Stimulated activated CD8-positive, alpha-beta memory T cell treated with anti-CD3 and anti-CD28 coated beads, Interleukin-15, amount 100 ng/mL, for 48 hours (primary cell): ENCODE measurements at places on chromosomes 1 and 21.
A peak's percentile ranks its signal among the peaks of the same experiment; 100 is the strongest.

- DNase-seq = no peak
Observed at GRCh38 chr1:241408170-241408569, 51.2 kb upstream of the RGS7 start.

GRCh38 chr1:36855699-36856494, 178.4 kb downstream of the GRIK3 start:
- DNase-seq = no peak

DNA sequence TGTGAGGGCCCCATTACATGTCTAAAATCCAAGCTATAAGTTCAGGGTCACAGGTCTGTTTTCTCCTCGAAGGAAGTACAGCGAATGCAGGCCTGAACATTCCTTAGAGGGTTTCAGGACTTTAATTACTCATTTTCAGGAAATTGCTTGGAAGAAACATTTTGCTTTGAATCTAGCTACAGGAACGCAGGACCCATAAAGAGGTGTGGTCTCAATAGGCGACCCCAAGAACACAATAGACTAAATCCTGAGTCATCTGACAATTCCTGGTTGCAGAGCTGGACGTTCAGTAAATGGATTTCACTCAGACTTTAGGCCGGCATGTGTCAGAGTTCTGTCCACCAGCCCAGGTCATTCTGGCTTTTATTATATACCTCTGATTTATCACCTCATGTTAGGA, 1.0 kb upstream of the ERG start:
- no peak for DNase-seq

GRCh38 chr1:39988618-39989343, 33.8 kb downstream of the MFSD2A start:
- DNase-seq = no peak

- DNase-seq = no peak
Observed at GRCh38 chr1:99652881-99653281, 7.0 kb downstream of the PALMD start.

DNA sequence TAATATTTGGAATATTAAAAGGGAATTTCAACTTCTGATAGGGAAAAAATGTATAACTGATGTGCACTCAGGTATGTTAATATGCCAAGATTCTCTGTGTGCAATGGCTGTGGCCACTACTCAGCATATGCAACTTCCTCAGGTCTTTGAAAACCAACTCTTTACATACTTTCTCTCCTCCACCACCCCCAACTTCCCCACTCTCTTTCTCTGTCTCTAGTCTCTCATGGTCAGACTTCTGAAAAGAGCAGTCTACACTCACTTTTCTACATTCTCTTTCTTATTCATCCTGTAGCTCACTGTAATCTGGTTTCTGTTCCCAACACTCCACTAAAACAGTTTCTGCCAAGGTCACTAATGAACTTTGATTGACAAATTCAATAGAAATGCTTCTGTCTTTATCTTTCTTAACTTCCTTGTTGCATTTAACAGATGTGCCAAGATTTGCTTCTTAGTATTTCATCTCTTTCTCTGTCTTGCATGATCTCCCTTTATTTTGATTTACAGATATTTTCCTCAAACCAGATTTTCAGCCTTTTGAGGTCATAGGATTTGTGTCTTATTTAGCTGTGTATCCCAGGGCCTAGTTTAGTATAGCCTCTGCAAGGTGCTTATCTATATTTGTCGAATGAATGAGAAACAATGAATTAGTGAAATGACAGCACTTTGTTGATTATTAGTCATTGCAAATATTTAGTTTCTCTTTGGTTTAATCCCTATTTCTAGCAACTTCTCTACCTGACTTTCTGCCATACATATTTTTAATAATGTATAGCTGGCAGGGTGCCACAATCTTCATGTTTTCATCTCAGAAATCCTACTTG, 168.9 kb downstream of the LMO4 start:
- no peak for DNase-seq

GRCh38 chr1:58064166-58064565, 482.4 kb downstream of the OMA1 start:
- DNase-seq = no peak

GRCh38 chr1:23533246-23534023, 2.4 kb upstream of the E2F2 start:
- DNase-seq = no peak

DNA sequence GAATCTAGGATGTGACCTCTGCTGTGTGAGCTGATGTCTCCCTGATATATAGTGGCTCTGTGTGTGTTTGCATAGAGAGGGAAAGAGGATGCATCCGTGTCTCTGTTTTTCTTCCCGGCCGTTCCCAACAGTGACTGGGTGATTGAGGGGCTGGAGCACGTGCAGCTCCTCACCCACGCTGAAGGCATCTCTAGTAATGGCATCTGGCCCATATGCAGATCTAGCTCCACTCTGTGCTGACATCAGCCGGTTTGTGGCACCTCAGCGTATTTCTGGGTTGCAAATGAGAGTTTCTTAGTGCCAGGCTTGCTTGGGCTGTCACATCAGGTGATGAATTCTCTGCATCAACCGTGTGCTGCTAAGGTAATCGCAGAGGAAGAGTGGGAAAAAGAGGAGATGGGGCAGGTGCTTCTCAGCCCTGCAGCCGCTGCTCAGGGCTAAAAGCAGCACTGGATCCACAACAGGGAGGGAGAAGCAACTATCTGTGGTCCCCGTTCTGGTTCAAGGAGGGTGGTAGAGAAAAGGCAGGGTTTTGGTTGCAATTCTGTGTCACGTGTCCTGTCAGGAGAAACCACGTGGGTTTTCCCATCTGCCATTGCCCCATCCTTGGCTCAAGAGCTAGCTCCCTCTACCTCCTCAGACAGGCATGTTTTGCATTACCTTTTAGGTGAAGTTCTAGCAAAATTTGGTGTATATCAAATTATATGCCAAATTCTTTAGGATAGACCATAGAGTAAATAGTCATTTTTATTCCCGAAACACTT, 282.9 kb downstream of the PBX1 start:
- DNase-seq = no peak

DNA sequence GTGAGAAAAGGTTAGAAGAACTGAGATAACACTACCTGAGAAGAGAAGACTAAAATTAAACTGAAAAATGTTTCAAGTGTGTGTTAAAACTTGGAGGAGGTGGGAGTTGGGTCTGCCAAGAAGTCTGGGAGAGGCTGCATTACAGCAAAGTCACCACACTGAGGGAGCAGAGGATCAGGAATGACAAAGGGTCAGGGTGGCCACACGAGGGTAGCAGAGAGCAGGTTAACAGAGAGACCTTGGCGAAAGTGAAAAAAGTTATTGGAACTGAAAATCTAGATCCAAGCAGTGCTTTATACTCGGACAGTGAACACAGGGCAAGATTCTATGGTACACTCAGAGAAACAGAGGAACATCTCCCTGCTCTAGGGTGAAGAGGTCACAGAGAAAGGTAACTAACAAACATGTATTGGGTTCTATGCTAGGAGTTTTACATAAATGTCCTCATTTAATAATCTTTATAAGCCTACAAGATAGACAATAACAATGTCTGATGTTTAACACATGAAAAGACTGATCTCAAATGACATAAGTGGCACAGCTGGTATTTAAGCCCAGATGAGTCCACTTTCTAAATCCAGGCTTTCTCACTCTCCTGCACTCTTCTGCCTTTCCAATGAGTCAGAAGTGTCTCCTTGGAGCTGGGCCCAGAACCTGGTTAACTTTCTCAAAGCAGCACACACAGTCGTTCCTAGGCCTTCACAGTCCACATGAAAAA, 10.3 kb upstream of the CADM3 start:
- DNase-seq = peak; percentile 34

- DNase-seq = no peak
Observed at GRCh38 chr1:237975376-237975775, 84.7 kb upstream of the ZP4 start.

DNA sequence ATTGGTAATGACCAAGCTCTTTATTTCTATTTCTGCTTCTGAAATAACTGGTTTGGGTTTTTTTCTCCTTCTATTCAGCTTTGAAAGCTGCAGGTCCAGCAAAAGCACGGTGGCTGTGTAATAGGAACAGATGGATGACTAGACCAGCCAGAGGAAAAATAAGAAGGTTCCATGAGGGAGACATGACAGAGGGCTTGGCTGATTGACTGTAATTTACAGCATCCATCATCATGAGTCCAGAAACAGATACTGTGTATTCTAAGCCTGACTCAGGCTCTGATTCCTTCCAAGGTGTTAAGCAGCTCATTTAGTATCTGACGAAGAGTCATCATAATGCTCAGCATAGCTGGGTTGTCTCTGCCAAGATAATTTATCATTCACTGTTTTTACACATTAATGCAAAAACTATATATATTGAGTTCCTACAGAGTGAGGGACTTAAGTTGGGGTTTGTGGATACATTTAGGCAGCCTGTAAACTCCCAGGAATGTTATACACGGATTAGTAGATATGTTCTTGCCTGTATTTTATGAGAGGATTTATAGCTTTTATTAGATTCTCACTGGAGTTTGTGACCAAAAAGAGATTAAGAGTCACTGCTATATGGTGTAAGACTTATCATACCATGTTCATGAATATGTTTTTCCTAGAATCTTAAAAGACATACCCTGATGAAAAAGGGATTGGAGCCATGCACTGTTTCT, 72.6 kb downstream of the SGIP1 start:
- no peak for DNase-seq

DNA sequence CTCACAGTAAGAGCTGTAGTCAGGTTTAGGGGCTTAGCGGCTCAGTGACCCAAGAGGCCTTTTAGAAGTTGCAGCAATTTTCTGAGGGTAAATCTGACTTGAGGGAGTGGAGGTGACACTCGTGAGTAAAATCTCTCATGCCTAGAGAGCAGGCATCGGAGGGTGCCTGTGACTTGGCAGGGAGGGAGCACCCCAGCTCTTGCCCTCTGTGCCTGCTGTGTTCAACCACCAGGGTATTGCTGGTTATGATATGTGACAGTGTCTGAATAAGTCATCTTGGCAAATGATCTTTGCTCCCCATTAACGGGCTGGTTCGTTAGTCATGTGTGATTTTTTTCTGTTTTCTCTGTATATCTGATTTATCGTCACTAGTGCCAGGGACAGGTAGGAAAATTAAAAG, 5.9 kb downstream of the MAN1C1 start:
- no peak for DNase-seq

GRCh38 chr1:29631361-29631760, 395.0 kb downstream of the PTPRU start:
- DNase-seq = no peak

DNA sequence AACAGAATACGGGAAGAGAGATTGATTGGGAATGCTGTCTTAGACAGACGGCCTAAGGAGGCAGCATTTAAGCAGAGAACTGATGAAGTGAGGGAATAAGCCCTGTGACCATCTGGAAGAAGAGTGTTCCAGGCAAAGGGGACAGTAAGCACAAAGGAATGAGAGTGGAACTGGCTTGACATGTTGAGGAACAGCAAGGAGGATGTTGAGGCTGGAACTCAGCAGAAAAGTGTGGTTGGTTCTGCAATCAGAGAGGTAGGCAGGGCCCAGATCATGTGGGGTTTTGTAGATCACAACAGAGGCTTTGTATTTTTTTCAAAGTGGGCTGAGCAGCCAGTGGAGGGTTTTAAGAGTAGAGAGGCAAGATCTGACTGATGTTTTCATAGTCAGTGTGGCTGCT, 157.4 kb downstream of the DNM3 start:
- DNase-seq = no peak

DNA sequence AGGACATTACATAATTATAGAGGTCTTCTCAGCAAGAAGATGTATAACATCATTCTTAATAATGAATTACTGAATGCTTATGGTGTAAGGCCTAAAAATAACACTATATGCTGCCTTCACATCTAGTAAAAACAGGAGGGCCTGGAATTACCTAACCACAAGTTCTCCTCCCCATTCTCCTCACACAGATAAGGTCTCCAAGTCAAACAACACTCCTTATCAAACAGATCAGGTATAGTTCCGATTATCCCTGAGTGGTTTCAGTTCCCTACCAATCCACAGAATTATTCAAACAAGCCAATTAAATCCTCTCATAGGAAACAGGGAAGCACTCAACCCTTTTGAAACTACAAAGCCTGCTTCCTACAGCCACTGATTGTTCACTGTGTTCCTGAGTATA, 4.0 kb upstream of the AGBL4 start:
- DNase-seq = no peak

- no peak for DNase-seq
Observed at GRCh38 chr1:199742547-199742946, 285.0 kb upstream of the NR5A2 start.

- DNase-seq = no peak
Observed at GRCh38 chr1:12714710-12715475, 1.0 kb upstream of the AADACL3 start.

DNA sequence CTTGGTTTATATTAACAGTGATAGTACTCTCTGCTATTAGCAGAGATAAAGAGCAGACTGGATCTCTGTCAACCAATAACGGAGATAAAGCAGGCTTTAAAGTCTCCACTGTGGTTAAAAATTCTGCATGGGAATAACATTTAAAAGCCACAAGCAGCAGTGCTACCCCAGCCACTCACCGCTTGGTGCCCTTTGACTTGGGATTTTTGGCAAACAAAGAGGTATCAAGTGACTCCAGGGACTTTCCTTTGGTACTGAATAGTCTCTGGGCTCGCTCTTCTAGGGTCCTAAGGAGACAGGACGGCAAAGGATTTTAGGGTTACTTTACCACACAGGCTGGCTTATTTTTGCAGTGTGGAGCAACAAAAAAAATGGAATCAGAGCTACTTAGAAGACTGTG, 11.3 kb downstream of the SF3A3 start:
- DNase-seq = no peak

- DNase-seq = no peak
Observed at GRCh38 chr1:116766616-116767469, 12.6 kb downstream of the CD2 start.

GRCh38 chr1:17682400-17682799, 72.7 kb upstream of the ACTL8 start:
- no peak for DNase-seq

- no peak for DNase-seq
Observed at GRCh38 chr1:17235135-17235885, 13.6 kb upstream of the PADI3 start.
